Omental fat pad (tissue), 4 donors: ENCODE measurements at places on chromosomes 12 and 14. TPM values are rescaled to one million over a fixed set of nuclear protein-coding genes. Genes with fewer than 3 reads are reported as not detected.

DNA sequence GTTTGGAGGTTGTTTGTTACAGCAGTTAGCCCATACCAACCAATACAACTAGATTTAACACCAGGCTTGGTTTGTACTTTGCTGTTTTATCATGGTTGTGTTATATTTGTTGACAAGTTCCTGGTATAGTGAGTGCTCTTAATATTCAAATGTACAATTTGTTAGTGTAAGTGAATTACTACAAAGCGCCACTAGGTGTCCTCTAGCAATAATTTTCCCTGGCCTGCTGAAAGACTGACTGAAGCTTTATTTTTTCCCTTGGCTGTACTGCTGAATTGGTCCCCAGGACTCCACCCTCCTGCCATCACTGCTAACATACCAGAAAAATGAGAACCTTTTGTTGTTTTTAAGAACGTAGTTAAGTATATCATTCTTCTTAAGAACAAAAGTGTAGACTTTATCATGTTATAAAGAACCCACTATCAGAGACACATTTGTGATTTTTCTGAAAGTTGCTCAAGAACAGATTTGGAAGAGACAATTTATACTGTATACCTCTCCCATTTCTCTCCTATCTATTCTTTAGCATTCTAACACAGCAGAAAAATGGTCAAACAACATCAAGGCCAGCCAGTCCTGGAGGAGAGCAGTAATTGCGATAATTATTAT, 75.3 kb upstream of the FAR2 start:
- no peak for DNase-seq

GRCh38 chr14:96085369-96085768, 46.2 kb downstream of the C14orf132 start:
- no peak for DNase-seq

- DNase-seq, result no peak
Measured at GRCh38 chr12:78853231-78853630, 11.3 kb upstream of the SYT1 start.

- DNase-seq, result peak; percentile 32
Measured at GRCh38 chr12:32535288-32535999, 136.1 kb downstream of the FGD4 start.

- no peak for DNase-seq
Measured at GRCh38 chr14:79332504-79333197, 878.7 kb downstream of the DIO2 start.

GRCh38 chr12:3593906-3594483, 103.0 kb downstream of the PRMT8 start:
- no peak for DNase-seq

DNA sequence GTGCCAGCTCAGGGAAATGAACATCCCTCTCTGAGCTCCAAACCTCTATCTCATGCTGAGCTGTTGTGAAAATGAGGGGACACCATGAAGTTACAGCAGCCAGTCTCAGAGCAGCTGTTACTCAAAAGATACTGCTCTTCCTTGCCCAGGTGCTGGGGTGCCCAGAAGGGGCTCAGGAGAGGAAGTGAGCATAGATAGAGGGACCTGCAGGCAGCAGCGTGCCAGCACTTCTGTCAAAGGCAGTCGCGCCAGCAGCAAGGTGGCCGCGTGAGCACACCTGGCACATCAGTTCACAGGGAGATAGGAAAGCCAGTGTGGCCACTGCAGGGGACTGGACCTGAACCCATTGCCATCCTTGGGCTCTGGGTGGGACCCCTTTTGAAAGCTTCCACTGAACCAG, 27.8 kb downstream of the C14orf132 start:
- DNase-seq, result no peak

DNA sequence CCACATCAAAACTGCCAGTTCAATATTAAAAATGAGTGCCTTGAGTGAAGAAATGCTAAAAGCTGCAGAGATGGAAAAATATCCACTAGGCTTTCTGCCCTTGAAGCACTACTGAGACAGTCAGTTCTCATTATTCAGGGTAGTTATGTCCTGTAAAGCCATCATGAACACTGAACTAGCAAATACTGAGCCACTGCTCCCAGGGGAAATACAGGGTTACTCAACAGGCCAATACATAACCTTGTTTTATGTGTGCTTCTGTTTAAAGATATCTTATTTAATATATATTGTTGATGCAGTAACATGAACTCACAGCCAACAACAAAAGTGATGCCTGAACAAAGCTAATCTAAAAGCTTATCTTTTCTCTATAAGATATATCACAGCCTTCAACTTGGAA, 3.3 kb downstream of the RAD52 start:
- no peak for DNase-seq

GRCh38 chr12:4118017-4118510, 155.5 kb upstream of the CCND2 start:
- no peak for DNase-seq

DNA sequence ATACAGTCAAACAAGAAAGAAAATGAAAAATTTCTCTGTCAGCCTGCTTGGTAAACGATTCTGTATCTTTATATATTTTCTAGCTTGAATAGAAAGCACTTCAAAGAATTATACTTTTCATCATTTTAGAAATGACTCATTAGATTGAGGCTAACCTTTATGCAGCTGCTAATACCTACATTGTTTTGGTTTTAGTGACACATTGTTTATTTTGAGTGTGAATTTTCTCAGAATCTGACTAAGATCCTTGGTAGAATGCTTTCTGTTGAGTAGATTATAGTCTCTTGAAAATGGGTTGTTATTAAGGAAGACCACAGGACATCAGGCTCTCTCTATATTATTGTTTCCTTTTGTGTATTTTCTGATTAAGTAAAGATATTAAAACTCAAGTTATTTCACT, at the start of gene PMCH:
PMCH (minus strand) TSS at position 45 of the 400 bp plus-strand sequence. CDS start 63 bp downstream, outside the sequence.
- no peak for DNase-seq

Gene ANKRD33
- total RNA-seq, result not detected

Gene CATSPERB
- total RNA-seq, result 4.9 TPM

Gene MYO1H
- total RNA-seq, result 0.09 TPM

Gene RNF212B
- total RNA-seq, result not detected

Gene SSPN
- 14.1 TPM for total RNA-seq
